ENCODE measurements at places on chromosomes 2 and 18.

- DNase-seq: no peak
Observed at GRCh38 chr2:217290467-217290866, 430.6 kb upstream of the TNP1 start.

DNA sequence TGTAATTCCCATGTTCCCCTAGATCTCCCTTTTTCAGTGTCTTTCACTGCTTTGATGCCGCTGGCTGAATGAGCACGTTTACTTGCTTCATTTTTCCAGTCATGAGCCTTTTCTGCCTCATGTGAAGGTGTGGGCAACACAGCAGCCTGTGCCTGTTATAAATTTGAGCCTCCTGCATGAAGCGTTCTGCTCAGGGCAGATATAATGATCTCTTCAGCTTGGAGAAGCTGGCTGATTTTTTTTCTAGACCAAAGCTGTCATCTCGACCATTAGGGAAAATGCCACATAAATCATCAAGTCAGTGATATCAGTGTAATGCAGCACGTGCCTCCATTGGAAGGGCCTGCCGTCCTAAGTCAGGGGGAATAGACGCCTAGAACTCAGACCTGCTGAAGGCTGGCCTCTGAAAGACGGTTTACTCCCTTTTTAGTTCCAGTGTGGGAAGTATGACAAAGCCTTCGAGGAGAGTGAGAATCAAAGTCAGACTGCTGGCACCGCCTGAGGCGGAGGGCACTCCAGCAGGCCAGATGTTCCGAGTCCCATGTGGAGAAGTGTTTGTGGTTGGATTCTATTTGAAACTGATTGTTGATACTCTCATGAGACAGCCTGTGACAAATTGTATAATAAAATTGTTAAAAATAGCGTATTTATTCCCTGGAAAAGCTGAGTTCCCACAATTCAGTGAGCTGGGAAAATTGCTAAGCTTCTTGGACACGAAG, 196.5 kb downstream of the MYO1B start:
- no peak for DNase-seq

- no peak for DNase-seq
Observed at GRCh38 chr2:55761526-55761925, 67.9 kb upstream of the PNPT1 start.

DNA sequence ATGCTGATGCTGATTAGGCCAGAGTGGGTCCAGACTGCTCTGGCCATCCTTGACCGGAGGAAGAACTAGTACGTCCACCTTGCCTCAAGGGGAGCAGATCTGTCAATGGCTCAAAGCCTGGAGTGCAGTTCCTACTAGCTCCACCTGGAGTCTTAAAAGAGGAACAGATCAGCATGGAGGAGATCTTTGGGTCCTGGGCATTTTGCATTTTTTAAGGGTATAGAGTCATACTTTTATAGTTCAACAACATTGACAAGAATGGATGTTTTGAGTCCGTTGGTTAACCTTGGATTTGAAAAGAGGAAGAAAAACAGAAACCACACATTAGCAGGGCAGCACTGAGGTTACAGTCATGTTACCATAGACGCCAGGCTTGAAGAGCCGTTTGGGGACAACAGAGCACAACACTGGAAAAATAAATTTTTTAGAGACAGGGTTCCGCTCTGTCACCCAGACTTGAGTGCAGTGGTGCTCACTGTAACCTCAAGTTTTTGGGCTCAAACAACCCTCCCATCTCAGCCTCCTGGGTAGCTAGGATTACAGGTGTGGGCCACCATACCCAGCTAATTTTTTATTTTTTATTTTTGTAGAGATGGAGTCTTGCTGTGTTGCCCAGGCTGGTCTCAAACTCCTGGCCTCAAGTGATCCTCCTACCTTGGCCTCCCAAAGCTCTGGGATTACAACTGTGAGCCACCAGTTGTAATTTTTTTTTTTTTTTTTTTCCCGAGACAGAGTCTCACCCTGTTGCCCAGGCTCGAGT, 78.5 kb downstream of the PRKCE start:
- DNase-seq: peak; percentile 8

GRCh38 chr2:76446872-76447271, 736.2 kb upstream of the GCFC2 start:
- no peak for DNase-seq

DNA sequence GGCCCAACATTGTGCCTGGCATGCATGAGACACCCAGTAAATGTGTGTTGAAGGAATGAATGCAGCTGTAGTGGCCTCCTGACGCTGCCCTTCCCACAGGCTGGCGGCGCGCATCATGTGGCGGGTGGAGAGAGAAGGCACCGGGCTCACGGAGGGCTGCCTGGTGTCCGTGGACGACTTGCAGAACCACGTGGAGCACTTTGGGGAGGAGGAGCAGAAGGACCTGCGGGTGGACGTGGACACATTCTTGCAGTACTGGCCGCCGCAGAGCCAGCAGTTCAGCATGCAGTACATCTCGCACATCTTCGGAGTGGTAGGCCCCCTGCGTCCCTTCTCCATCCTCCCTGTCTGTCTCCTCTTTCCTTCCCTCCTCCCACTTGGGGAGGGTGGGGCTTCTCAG, 20.1 kb downstream of the SMYD1 start:
- no peak for DNase-seq

GRCh38 chr18:34723143-34723542, 13.0 kb downstream of the DTNA start:
- no peak for DNase-seq

GRCh38 chr2:199461711-199462346, 4.1 kb upstream of the SATB2 start:
- DNase-seq: no peak

DNA sequence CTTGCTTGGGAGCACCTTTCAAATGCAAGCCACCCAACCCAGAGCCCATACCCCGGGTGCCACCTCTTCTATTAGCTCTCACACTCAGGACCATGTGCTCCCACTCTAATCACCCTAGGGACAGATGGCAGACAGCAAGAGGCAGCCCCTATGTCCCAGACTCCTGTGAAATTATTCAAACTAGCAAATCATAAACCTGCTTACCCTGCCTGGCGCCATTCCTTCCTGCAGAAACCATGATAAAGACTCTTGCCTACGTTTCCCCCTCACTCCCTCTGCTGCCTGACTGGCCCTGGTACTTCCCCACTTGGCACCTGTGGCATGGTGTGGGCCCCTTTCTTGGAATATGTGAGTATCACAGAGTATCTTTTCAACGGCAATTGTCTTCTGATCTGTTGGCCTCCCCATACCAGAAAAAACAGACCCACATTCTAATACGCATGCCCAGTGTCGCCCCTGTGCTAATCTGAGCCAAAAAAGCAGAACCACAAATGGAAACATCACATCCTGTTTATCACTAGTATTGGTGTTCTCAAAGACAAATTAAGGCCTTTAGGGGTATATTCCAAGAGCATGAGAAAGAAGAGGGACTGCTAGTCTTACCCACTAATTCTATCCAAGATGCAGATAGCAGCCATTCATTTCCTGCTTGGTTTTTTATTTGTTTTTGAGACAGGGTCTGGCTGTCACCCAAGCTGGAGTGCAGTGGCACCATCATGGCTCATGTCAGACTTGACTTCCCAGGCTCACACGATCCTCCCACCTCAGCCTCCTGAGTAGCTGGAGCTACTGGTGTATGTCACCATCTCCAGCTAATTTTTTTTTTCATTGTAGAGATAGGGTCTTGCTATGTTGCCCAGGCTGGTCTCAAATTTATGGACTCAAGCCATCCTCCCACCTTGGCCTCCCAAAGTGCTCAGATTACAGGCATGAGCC, 44.1 kb upstream of the TTC39C start:
- no peak for DNase-seq

- DNase-seq: no peak
Observed at GRCh38 chr2:36235426-36235825, 120.2 kb upstream of the CRIM1 start.

GRCh38 chr2:221710744-221711143, 138.6 kb upstream of the EPHA4 start:
- no peak for DNase-seq

GRCh38 chr2:181421464-181421863, 35.7 kb upstream of the ITGA4 start:
- no peak for DNase-seq

GRCh38 chr2:25255745-25256487, 85.8 kb downstream of the DNMT3A start:
- DNase-seq: no peak
